ENCODE measurements at places on chromosomes 2 and 18.

GRCh38 chr2:172335736-172336135 lies 91.7 kb upstream of the ITGA6 start:
- DNase-seq = no peak

DNA sequence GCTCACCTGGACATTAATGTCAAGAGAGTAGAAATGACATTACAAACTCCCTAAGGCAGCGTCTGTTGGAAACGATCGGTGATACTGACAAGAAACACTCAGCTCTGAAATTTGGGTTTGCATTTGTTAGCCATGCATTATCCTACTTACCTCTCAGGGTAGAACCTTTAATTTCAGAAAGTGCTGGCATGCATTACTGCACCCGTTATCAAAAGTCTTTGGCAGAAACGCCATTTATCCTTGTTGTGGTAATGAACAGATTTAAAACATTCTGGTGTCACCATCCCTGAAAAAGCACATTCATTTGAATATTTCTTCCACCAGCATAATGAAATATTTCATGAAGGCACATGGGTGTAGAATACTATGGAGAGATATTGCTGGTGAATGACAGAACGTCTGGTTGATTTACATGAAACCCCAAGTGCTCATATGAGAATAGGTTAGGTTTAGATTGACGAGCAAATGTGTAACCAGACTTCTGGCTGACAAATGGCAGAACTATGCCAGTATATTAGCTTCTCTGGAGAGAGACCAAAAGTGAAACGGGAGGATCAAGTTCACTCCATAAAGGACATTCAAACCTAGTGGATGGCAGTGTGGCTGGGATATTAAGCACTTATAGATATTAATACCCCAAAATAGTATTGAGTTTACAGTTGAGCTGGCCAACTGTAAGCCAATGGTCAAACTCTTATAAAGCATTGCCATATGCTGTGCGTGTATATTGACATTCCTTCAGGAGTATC lies 53.5 kb upstream of the ITGB6 start:
- DNase-seq = no peak

DNA sequence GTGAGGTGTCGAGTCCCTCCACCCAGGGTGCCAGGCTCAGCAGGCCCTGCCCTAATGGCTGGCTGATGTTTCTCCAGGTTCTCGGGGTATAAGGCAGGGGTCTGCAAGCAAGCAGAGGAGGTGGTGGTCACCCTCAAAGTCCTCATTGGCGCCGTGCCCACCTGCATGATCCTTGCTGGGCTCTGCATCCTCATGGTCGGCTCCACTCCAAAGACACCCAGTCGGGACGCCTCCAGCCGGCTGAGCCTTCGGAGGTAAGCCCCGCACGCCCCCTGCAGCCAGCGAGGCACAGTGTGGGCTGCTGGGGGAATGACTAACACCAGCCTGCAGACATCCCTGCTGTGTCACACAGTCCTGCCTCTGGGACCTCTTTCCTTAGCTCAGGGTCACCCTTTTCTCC lies 14.1 kb downstream of the MFSD2B start:
- no peak for DNase-seq

DNA sequence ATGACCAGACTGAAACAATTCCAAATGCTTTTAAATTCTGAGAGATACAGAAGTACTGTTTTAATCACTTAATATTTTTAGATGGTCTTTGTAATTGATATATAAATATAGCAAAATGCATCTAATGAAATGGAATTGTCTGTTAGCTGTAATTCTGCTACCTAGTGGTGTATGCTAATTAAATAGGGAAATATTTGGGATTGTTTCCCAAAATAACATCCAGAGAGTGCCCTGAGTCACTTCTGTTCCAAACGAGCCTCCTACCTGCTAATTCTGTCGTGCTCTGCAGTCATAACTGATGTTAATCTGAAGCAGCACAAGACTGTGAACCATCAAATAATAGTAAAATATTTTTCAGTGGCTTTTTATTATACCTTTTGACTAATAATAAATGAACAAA lies 71.4 kb upstream of the NOSTRIN start:
- no peak for DNase-seq

- DNase-seq = no peak
Measured at GRCh38 chr18:48896875-48897511, 53.8 kb downstream of the SMAD7 start.

DNA sequence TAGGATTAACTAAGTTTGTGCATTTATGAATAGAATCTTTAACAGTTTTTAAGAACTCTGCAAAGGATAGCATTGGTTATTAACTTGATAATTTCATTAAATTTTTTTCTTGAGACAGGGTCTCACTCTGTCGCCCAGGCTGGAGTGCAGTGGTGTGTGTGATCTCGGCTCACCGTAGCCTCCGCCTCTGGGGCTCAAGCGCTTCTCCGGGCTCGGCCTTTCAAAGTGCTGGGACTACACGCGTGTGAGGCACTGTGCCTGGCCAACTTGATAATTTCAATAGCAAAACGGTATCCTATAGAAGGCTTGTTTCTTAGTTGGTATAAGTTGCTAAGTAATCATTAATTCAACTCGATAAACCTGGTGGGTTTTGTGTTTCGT lies 38.0 kb downstream of the ADNP2 start:
- DNase-seq = no peak

GRCh38 chr2:175854665-175855064 lies 147.4 kb downstream of the LNPK start:
- no peak for DNase-seq

GRCh38 chr18:61738042-61738441 lies 154.8 kb downstream of the RNF152 start:
- DNase-seq = no peak

- no peak for DNase-seq
Measured at GRCh38 chr18:3889803-3890202, 439.8 kb downstream of the TGIF1 start.

GRCh38 chr2:231169488-231169887 lies 28.9 kb upstream of the ARMC9 start:
- DNase-seq = no peak

GRCh38 chr2:131535526-131535925 lies 7.8 kb downstream of the CCDC74A start:
- DNase-seq = no peak

- DNase-seq = peak; percentile 45
Measured at GRCh38 chr2:231900486-231900942, 25.7 kb downstream of the NPPC start.

DNA sequence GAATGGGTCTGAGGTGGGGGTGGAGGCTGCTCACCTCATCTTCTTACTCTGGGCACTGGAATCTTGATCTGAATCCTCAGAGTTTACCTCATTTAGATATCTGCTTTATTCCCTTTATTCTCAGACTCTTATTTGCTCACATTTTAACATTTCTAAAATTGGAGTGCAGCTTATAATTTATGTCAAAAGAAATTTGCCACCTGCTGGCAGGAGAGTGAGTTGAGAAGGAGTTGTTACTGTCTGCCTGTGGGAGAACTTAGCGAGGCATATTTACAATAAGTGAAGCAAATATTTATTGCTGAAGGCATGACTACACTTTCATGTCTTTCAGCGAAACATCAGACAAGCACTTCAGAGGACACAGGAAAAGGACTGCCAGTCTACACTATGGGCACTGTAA lies 16.4 kb upstream of the KIAA2012 start:
- no peak for DNase-seq

DNA sequence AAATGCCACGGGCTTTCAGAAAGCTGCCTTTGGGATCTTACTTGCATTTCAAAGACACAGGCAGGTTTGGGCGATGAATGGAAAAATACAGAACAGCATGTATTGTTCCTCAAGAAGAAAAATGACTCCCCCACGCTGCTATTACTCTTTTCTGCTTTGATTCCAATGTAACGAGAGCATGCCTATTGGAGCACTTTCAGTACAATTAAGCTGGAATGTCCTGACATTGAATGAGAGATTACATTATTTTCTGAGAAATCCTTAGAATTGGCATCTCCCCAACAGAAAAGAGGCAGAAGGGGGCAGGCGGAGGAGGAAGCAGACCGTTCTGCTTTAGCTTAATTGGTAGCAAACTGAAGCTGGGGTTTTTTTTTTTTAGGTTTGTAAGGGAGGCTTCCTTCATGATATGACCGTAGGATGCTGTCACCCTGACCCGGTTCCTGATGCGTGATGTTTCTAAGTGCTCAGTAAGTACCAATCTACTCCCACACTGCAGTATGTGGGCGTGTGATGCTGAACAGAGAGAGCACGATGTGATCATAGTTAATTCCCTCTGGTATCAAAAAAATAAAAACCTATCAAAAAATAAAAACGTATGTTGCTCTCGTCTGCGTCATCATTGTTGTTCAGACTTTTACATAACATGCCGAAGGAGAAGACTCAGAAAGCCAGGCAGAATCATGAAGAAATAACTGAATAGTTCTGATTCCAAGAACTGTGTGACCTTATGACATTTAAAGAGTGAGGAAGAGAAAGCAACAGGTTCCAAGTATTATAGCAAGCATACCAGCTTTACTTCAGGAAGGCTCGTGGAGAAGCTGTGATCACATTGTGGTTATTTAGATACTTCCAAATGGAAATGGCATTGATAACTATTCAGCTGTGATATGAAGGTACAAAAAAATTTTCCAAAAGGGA lies 40.5 kb downstream of the LONRF2 start:
- DNase-seq = no peak

DNA sequence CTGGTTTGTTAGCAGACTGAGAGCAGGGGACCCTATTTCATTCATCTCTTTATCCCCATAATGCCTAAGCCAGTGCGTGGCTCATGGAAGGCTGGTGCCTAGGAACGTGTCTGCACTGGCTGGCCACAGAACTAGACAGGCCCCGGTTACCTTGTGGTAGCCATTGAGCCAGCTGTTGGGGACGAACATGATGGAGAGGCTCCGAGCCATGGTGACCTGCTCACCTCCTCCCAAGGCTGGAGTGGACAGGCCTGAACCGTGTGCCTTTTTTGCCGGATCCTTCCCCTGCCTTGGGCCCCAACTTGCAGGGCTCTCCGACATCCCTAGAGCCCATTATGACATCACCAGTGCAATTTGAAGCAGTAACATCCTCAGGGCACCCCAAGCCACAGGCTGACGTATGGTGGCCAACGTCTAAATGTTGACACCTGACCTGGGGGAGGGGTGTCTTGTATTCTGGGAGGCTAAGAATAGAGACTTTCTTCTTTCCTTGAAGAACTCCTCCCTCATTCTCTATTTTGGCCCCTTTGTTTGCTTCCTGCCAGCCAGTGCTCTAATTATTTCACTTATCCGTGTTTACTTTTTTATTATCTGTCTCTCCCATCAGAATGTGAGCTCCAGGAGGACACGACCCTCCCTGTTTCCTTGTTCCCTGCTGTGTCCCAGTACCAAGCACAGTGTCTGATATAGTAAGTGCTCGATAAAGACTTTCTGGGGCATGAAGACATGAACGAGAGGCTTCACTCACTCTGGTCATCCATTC lies 12.2 kb upstream of the DNPEP start:
- no peak for DNase-seq

GRCh38 chr2:25421820-25422411 lies 80.2 kb upstream of the DNMT3A start:
- DNase-seq = no peak

DNA sequence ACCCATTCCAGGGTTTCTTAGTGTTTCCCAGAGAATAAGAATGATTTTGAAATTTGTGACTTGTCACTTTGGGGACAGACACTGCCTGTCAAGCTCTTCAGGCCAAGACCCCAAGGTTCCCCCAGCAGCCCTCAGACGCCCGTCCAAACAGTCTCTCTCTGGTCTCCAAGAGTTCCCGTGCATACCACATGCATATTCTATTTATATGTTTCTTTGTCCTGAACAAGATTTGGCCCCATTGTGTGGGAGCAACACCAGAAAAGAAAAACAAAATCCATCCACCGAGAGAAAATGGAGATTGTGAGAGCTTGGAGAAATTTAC lies 52.2 kb upstream of the CTAGE1 start:
- no peak for DNase-seq

DNA sequence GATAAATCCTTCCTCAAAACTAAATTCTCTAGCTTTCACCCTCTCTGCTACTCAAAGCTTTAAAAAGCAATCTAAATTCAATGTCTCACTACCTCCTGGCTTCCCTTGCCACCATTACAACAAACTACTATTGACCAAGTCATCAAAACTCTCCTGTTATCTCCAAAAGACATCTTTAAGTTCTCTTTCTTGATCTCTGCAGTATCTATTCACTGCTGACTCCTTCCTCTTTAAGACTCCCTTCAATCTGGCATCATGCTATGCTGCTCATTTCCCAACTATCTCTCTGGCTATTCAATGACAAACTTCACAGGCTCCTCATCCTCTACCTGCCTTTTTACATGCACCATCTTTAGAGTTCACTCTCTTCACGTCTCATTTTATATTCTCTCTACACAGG lies 5.9 kb downstream of the PPP3R1 start:
- no peak for DNase-seq

DNA sequence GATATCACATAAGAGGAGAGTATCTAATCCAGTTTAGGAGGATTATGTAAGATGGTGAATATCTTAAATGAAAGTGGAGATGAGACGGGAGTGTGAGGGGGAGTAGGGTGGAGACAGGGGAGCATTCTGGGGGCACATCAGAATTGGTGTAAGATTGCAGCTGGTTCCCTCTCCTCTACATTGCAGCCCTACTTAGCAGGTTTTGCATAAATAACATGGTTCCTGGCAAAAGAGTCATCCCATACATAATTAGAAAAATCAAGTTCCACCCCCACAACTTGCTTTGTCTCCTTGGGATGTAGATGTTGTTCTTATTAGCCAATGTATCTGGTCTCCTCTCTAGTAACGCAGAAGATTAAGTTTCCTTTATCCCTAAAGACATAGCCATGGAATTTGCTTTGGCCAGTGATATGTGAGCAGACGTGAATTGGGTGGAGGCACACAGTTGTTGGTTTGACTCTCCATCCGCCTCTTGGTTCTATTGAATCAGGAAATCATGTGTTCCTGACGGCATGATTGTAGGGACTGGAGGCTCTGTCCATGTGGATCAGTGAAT lies 137.9 kb downstream of the KLHL14 start:
- DNase-seq = no peak

DNA sequence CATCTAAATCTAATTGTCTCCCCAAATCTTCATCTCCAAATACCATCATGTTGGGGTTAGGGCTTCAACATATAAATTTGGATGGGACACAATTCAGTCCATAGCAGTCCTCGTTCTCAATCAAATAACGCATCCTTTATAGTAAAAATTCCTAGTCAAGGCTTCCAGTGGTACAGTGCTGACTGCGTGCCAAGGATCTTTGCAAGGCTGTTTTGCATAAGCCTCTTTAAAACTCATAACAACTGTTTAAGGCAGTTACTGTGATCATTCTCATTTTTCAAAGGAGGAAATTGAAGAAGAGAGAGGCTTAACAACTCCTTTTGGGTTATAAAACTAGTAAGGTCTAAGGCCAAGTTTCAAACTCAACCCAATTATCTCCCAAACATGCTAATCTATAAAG lies 666.9 kb downstream of the NYAP2 start:
- DNase-seq = no peak

DNA sequence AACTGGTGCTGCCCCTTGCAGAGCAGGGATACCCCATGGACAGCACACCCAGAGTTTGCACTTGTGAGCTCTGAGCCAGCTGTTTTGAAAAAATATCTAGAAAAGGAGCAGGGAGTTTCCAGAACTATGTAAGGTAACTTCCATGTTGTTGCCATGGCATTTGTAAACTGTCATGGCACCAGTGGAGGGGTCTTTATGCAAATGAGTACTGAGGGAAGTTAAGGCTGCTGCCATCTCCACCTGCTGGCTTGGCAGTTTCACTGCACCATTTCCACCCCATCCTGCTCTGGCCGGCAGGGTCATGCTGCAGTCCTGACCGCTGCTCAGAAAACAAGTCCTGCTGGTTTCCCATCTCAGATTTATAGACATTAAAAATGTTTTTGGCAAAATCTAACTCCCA lies 52.3 kb upstream of the SNTG2 start:
- DNase-seq = no peak

GRCh38 chr18:9359796-9360195 lies 25.2 kb downstream of the TWSG1 start:
- DNase-seq = no peak

- DNase-seq = no peak
Measured at GRCh38 chr18:3441290-3441689, 8.7 kb upstream of the TGIF1 start.

Measured in T-helper 17 cell (primary cell).